Stimulated activated CD4-positive, alpha-beta T cell treated with anti-CD3 and anti-CD28 coated beads, TNF-alpha, amount 100 ng/mL, for 4 hours (primary cell): ENCODE measurements at places on chromosomes 11 and 22.

- no peak for DNase-seq
Observed at GRCh38 chr11:77665240-77665965, 27.8 kb upstream of the CLNS1A start.

DNA sequence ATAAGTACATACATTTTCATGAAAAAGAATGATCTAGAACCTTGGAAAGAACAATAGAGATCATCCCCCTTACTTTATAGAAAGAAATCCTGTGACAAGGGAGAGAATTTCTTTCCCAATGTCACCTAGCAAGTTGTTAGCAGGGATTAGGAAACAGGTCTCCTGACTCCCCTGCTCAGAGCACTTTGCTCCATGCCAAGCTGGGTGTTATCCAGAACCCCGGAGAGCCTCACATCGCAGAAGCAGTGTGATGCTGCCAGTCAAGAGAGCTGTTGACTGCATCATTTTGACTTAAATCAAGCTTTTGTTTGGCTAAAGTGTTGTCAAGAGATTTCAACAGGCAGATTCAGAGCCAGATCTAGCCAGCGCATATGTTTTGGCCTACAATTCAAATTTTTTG lies 3.6 kb upstream of the RRAS2 start:
- no peak for DNase-seq

DNA sequence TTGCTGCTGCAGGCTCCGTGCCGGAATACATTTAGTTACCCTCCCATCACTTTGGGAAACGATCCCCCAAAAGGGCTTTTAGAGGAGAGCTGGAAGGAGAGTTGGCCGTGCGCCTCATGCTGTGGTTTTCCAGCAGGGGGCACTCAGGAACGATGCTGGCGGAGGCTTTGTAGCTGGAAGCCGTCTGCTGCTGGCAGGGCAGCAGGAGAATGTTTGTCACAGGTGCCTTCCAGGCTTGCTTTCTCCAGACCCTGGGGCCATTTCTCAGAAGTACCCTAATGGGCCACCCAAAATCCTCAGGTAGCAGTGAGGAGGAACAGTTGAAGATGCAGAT lies 30.0 kb upstream of the CABP7 start:
- DNase-seq: peak; percentile 18

DNA sequence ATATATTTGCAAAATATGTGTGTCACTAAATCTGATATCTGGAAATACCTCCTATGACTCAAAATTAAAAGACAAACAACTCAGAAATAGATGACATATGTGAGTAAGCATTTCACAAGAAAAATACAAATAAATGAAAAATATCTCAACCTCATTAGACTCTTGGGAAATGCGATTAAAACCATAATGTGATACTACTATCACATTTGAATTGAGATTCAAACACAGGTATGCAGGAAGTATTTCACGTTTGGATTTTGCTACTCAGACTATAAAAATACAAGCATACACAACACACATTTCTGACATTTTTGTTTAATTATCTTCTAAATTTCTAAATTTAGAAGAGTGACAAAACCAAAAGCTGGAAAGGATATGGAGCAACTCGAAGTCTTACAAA lies 811.9 kb upstream of the LRRC4C start:
- no peak for DNase-seq

- no peak for DNase-seq
Observed at GRCh38 chr22:29291215-29291614, 15.2 kb upstream of the GAS2L1 start.

DNA sequence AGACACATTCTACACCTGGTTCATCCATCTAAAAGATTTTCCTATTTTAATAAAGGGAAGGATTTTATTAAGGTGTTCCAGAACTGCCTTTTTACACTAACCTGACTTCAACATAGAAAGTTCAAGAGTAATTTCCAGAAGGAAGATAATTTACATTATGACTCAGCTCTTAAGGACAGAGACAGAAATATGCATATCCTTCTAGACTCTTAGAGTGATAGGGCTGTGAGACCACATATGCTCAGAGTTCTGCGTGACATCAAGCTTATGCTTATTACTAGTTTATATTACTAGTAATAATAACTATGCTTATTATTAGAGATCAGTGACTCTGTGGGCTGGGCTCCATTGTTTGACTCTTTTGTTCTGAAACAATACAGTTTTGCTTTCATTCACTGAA lies 4.6 kb downstream of the PDGFD start:
- no peak for DNase-seq

GRCh38 chr11:35487532-35488078 lies 37.8 kb downstream of the PAMR1 start:
- DNase-seq: no peak
